Fibroblast of skin of left biceps (primary cell): ENCODE measurements at places on chromosomes 1 and 21.

DNA sequence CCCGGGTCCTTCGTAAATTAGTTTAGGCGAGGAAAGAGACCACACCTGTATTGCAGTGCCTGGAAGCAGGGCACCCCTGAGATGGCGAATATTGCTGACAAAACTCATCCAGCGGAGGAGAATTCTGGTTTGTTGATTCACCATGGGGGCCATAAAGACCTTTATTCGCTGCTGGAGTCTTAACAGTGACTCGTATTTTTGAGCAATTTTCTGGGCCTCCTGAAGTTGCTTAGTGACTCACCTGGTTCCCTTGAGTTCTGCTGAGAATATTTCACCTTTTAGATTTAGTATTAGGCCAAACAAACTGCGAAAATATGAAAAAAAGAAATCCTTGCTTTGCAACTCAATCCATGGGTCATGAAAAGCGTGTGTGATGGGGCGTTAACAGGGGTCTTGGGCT, 20.6 kb upstream of the H6PD start:
- no peak for DNase-seq

DNA sequence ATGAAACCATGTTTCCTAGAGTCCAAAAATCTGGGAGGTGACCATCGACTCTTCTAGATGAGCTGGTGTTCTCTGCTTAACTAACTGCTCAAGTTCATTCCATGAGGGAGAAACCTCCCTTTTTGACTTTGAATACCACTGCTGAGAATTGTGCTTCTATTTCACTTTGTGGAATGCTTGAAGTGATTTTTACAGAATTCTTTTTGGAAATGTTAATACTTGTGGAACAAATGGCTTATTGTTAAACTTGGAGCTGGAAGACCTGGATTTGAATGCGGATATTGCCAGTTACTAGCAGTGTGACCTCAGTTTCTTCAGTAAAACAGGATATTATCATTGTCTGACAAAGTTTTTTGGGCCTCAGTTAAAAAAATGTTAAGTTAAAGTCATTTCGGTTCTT, 36.5 kb upstream of the APP start:
- no peak for DNase-seq

DNA sequence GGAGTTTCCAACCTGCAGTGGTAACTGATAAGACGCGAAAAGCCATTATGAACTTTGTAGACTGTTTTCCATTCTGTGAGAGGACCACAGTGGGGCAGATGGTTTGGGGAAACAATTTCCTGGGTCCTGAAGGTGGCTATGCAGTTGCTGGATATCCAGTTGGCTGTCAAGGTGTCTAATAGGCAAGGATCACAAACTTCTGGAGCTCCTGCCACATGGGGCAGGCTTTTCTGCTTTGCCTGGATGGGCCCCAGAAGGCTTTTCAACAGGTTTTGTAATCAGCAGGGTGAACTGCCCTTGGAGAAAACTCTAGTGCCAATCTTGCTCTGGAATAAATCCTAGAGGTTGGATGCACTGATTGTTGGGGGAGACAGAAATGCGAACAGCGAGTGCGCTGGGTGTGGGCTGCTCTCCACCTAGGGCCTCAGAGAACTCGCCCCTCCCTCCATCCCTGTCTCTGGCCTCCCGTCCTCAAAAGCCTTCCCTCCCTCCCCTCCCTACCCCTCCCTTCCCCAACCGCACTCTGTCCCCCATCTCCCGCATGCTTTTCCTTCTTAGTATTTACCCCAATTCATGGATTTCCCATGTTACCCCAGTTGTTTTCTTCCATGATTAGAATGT, 210.3 kb upstream of the USP24 start:
- DNase-seq, result no peak

- DNase-seq, result peak; percentile 5
Observed at GRCh38 chr1:95309031-95309471, 75.0 kb downstream of the RWDD3 start.

DNA sequence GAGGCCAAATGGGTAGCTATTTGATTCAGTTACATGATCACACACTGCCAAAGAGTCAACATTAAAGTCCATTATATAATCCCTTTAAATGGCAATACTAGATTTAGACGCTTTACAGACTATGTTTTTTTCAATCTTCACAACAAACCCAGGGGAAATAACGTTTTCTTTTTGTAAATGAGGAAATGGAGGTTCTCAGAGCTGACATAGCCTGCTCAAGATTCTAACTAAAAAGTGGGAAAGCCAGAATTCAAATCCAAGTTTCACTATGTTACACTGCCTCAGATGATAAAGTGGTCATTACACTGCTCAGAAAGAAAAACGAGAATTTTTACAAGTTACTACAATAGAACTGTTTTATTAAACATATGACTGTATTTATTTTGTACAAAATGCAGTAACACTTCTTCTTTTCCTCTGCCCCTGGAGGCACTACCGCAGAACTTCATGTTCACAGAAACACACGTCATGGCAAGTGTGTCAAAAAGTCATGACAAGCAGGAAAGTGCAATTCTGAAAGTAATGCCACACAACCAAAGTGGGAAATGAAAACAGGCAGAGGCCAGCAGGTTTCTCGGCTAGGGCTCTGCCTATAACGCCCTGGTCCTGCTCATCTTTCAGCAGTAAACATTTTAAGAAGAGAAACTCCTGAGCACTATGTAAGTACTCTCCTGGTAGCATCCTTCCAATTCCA, 19.0 kb downstream of the THEMIS2 start:
- no peak for DNase-seq

DNA sequence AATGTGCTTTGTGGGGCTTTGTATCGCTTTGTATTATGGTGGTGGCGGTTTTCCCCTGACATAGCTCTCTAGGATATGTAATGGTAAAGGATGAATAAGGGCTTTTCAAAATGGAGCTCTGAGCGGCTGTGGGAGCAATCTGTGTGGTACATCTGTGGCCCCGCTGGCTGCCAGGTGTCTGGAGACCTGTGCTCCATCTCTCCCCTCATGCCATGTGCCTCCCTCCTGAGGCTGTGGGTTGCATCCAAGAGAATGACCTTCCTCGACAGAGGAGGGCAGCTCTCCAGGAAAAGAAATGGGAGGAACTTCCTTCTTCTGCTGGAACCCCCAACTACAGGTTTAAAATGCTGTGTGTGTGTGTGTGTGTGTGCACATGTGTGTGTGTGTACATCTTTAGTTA, 78.7 kb downstream of the RYR2 start:
- DNase-seq, result no peak

DNA sequence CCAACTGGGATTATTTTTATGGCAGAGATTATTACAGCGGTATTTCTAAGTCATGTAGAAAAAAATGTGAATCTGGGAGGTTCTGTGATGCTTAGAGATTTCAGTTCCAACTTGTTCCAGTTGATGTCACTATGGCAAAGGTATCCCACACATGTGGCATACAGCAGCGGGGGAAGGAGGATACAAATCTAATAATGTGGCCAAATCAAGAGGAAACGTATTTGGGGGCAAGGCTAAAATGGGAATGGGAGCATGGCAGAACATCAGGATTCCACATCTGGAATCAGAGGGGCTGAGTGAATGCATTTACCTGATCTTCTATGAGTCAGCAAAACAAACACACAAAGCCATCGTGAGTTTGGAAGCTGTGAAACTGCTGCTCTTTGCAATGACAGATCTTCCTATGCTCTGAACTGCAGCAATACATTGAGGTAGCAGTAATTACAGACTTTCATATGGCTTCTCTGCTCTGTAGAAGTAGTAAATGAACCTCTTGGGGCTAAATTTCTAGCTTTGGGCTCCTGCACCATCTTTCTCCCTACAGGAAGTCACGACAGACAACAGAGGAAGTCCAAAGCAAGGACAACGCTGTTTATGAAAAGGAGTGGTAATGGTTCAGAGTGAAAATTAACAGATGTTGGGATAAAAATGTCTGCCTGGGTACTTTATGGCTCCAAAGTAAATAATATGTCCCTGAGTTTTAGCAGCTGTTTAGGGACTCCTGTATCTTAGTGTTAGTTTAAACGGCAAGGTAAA, 55.5 kb downstream of the GABPA start:
- peak; percentile 21 for DNase-seq

GRCh38 chr1:37828410-37829074, 20.5 kb upstream of the YRDC start:
- no peak for DNase-seq

DNA sequence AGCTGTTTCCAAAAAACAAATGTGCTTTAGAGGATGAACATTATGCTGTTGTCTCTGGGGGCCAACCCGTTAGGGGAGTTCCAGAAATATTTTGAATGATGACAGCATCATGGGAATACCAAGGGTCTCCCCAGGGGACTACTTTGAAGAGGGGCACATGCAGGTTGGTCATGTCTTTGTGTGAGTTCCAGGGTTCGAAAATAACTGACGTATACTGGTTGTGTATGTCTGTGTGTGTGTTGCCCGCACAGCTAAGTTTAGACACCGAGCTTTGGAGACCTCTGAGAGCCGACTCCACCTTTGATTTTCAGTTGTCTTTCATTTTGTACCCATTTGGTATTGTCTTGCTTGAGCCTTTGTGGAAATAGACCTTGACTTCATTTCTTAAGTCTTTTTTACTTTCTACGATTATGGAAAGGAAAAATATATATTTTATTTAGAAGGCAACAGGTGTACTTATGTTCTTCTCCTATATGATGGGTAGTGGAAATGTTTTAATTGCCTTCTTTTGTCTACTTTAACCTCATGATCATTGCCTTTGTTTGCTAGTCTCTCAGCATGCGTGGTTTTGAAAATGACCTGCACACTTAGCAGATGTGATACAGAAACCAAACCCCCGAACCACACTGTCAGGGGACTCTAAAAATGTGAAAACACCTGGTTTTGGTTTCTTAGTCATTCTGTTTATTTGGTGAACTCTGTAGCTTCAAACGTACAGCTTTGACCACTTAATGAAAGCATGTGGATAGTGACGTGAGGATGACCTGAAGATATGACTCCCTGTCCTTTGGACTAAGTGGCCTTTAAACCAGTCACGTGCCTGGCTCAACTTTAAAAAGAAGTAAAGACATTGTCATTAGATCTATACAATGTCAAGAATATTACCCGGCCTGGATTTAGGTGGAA, 56.5 kb downstream of the GALNT2 start:
- no peak for DNase-seq

GRCh38 chr1:172266528-172267174, 153.8 kb upstream of the C1orf105 start:
- no peak for DNase-seq

- DNase-seq, result peak; percentile 25
Observed at GRCh38 chr1:164524810-164525209, 34.2 kb upstream of the PBX1 start.

DNA sequence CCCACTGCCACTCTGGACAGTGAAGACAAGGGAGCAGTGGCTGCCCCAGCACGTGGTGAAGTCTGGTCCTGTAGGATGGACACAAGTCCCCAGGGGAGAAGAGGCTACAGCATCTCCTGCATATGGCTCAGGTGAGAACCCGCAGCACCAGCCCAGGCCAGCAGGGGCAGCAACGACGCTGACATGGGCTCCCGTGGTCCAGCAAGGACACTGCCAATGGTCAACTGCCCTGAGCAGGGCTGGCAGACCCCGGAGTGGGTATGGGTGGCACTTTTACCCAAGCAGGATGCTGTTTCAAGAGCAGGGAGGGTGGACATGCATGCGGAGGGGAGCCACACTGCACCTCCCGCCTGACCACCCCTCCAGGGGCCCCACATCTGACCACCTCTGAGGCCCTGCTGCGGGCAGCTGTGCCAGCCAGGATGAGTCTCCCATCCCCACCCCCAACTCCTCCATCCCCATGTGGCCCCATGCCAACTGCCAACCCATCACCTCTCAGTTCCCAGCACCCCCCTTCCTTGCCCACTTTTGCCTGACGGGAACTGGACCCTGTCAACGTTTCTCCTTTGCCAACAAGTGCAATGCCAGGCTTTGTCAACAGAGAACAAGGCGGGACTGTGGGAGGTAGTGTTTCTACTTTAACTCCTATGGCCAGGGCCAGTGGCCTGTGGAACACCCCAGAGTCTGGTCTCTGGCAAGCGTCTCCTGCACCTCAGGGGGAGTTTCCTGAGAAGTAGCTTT, 8.6 kb downstream of the MORN1 start:
- DNase-seq, result no peak

DNA sequence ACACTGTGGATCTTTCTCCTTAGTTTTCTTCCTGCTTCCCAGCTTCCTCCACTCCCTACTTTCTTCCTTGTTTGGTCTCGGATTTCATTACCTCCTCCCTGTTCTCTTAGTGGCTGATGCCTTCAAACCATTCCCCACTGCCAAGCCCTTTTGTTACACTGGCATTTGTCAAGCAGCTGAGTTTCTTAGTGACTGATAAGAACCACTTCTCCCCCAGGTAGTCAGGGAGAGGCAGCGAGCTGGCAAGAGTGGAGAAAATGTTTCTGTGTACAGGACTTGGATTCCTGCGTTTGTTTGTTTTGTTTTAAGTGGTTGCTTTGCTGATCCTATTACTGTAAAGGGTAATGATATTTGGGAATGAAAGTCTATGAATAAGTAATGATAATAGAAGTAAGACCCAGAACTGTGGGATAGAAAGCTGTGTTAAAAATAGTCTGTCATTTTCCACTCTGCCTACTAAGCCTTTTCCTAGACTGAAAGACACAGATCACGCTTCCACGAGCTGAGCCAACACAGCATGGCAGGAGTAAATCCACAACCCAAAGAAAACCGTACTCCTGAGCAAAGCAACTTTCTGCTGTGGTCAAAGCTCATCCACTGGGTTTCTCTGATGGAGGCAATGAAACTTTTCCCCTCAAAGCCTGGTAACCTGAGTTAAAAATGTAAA, 10.1 kb upstream of the SERTAD4 start:
- DNase-seq, result no peak

GRCh38 chr1:225435957-225436392, 8.1 kb upstream of the LBR start:
- DNase-seq, result no peak

GRCh38 chr1:86798608-86799291, 94.4 kb downstream of the SH3GLB1 start:
- DNase-seq, result no peak

DNA sequence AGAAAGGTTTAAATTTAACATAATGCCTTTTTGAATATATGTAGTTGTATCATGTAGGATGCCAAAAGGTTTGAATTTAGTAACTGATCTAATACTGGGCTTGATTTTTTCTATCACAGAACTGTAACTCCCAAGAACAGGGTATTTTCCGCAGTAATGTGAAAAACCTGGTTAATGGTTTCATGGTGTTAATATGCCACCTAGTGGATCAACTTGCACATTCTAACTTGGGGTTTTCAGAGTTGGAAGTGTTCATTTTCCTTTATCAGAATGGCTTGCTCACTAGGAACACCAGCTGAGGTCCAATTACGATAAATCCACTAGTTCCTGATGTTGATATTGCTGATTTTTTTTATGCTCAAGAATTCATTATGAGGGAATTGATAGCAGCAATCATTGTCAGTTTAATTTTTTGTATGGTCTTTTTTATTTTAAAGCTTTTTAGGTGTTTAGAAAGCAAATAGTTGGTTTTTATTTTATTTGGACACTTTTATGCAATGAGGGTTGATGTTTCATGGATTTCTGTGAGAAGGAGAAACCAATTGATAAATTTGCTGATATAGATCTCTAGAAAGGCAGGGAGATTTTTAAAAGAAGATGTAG, 157.2 kb downstream of the PLA2G4A start:
- DNase-seq, result peak; percentile 22

- no peak for DNase-seq
Observed at GRCh38 chr1:46408356-46409062, 14.4 kb downstream of the FAAH start.

GRCh38 chr1:24382165-24382577, 31.4 kb downstream of the STPG1 start:
- no peak for DNase-seq

- no peak for DNase-seq
Observed at GRCh38 chr1:56278061-56278460, 301.3 kb downstream of the PLPP3 start.

- no peak for DNase-seq
Observed at GRCh38 chr1:116737855-116738321, 16.3 kb upstream of the CD2 start.

GRCh38 chr1:53505401-53505800, 46.2 kb downstream of the DMRTB1 start:
- DNase-seq, result no peak
